ENCODE measurements at places on chromosomes 4 and X.
A peak's percentile ranks its signal among the peaks of the same experiment; 100 is the strongest.

DNA sequence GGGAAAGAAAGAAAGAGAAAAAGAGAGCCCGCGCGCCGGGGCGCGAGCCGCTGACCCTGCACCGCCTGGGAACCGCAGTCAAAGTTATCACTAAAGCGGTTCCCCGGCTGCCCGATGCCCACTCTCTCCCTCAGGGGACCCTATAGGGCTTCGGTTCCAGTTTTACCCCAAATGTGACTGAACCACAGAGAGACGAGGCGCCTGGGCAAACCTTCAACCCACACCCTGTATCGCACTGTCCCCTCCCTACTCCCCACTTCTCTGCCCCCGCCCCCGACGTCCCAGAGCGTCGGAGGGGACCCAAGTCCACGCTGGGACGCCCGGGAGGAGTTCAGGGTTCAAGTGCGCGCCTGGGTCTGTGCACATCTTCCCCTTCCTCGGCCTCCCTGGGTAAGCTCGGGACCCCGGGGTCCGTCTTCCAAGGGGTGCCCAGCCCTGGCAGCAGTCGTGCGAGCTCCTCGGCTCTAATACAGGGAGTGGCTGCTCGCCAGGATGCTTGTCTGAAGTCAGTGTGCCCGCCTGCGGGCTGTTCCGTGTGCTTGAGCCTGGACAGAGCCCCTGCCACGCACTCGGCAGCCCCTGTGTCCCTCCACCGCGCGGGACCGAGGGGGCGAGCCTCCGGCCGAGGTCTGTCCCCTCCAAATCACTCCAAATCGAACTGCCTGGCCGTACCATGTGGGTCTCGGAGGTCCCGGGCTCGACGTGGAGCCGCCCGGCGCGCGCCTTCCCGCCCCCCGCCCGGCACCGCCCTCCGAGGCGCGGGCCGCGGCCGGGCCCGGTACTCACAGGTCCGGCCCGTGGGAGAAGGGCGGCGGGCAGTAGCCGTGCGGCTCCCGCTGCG, 960 bp downstream of the TRPC3 start:
- DNase-seq = peak; percentile 23

- DNase-seq = no peak
Observed at GRCh38 chrX:119694601-119695534, 1.9 kb upstream of the SEPTIN6 start.

DNA sequence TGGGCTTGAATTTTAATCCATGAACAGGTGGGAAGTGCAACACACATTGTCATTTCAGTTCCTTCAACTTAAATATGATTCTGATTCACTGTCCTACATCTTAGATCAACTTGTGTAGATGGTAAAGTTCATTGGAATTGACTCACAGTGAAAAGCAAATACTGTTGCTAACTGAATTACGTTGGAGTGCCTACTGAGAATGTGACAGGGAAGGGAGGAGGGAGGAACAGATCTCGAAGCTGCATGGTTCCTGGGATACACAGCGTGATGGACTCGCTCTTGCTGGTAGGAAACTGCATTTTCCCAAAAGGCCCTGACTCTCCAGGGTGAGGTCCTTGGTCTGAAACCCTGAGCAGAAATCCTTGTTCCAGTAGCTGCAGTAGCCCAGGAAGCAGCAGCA, 284.2 kb downstream of the USP46 start:
- no peak for DNase-seq

GRCh38 chrX:153874085-153874365, 11.9 kb downstream of the L1CAM start:
- DNase-seq = no peak

DNA sequence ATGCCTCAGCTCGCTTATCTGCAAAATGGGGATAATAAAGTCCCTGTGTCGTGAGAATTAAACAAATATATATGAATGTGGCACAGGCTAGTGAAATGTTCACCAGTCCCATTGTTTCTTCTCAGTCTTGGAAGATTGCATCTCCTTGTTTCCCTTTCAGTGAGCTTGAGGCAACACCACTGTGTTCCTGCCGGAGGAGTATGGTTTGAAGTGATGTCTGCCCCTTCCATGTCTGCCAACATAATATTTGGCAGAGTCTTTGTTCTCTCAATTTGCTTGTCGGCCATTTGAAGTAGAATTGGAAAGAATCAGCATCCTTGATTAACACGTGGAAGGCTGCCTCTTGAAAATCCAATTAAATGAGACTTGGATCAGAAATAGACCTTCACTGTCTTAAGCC, 1088.5 kb upstream of the INTU start:
- no peak for DNase-seq

DNA sequence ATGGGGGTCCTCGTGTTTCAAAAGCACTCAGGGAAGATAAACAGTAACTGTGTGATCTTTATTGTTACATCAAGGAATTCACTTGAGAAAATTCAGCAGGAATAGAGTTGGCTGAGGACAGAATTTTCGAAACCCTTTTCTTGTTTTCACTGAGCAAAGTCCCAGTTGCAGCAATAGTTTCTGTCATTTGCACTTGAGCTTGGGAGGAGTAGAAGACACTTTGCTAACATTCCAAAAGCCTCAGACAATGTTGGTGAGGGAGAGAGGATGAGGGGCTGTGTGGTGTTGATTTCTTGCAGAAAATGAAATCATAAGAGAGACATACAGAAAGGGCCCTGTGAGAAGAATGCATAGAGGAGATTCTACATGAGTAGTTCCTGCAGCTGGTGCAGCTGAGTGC, 151.9 kb upstream of the DIPK2B start:
- no peak for DNase-seq

- no peak for DNase-seq
Observed at GRCh38 chr4:124276461-124276860, 436.1 kb downstream of the ANKRD50 start.

DNA sequence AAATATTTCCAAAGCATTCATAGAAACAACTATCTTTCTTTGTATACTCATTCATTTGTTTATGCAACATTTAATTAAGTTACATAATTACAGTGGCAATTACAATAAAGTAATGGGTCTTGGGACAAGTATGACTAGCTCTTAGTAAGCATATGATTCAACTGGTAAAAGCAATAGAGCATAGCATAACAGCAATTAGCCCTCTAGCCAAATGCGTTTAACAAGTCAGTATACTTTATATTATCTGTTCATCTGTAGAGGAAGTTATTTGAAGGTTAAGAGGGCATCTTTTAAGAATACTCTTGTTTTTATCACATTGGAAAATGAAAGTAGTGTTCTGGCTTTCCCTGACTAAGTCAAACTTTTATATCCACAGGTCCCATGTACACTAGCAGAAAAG, 198.1 kb upstream of the UGT8 start:
- no peak for DNase-seq

DNA sequence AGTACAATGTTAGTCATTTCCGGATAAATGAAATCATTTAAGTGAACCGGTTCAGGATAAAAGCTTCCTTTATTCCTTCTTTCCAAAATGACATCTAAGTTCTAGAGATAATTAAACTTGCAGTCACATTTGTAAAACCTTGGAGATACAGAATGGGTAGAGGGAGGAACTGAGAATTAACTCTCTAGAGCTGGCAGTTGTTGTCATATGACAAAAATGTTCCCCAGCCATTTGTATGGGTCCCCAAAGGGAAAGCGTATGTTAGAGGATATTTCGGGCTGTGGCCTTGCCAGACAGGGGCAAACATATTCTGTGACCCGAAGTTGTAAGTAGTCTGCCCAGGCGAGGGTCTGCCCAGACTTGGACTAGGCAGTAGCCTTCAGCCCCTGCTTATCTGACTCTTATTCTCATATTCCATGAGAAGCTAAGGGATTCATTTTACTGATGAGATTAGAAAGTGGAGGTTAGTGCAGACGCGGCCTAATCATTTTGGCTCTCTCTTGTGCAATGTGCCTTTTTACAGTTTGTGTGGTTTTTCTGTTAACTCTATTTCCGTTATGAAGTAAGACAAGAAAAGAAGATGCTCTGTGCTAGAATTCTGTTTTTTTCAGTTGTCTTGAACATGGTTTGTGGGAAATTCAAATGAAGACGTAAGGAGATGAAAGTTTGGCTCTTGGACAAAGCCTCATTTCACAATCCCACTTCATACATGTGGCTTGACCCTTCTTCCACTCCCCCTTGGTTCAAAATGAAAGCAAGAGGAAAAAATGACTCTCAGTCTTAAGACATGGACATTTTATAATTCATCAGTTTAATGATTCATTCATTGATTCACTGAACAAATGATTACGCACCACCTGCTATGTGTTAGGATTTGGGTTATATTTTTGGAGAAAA, 2394.2 kb upstream of the AGA start:
- no peak for DNase-seq

DNA sequence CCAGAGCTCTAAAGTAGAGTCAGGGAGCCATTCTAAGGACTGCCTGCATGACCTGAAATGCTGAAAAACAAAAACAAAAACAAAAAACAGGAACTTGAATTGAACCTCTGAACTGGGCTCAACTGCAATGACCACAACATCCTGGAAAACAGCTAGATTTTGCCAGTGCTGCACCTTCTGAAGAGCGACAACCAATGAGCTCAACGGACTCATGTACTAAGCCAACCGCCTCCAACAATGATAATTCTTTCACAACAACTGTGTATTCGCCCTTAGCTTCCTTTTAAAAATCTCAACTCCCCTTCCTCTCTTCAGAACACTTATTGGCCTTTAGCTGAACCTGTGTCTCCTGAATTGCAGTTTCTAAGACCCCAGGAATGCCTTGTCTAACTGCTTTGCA, 69.8 kb downstream of the HAUS3 start:
- no peak for DNase-seq

- DNase-seq = no peak
Observed at GRCh38 chrX:124018023-124018422, 56.5 kb downstream of the STAG2 start.

GRCh38 chr4:147843162-147843561, 111.3 kb downstream of the ARHGAP10 start:
- no peak for DNase-seq

DNA sequence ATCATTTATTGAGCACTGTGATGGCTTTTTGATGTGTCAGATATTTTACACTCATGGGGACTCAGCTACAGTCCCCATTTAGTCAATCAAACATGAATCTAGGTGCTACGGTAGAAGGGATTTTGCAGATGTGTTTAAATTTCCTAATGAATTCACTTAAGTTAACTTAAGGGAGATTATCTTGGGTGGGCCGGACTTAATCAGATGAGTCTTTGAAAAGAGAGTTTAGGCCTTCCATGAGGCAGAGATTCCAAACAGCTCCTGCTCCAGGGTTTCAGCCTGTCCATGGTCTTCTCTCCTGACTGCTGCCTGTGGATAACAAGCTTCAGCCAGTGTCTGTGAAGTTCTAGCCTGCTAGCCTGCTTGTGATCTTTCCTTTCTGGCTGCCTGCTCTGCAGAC, 202.4 kb downstream of the IDS start:
- no peak for DNase-seq

- no peak for DNase-seq
Observed at GRCh38 chr4:8163026-8163425, 4.4 kb upstream of the ABLIM2 start.

GRCh38 chr4:25290490-25291067, 22.0 kb upstream of the ZCCHC4 start:
- no peak for DNase-seq

DNA sequence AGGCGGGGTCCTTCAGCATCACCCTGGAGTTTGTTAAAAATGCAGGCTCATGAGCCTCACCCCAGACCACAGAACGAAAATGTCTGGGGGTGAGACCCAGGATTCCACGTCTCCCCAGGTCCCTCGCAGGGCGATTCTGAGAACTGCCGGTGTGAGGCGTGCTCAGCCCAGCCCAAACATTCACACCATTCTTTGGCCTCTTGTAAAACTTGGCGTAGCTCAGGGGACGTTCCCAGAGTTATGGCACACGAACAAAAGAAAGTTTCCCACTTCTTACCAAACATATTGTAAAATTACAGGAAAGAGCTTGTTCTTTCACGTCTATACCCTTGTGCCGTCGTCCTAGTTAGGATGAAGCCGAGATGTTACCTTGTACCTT, 12.9 kb downstream of the CD99 start:
- no peak for DNase-seq

DNA sequence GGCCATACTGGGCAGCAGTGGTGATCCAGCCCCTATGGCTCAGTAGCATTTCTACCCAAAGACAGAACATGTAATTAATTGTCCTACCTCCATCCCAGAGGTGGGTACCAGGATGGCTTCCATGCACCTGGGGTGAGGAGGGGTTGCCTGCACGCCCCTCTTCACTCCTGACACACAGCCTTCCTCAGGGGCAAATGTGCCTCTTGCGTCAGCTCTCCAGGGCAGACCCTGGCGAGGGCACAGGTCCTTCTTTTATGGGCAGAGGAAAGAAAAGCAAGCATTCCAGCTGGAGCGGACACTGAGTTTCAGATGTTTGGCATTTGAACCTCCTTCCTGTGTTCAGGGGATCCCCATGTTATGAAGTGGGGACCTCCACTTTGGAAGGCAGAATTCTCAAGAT, 95.6 kb downstream of the PHKA2 start:
- no peak for DNase-seq

GRCh38 chr4:127327491-127327890, 305.3 kb upstream of the INTU start:
- no peak for DNase-seq

- no peak for DNase-seq
Observed at GRCh38 chr4:100497791-100498190, 20.0 kb downstream of the EMCN start.

- DNase-seq = no peak
Observed at GRCh38 chrX:123975180-123975579, 13.7 kb downstream of the STAG2 start.

GRCh38 chr4:42632653-42633382, 24.1 kb downstream of the ATP8A1 start:
- DNase-seq = no peak

DNA sequence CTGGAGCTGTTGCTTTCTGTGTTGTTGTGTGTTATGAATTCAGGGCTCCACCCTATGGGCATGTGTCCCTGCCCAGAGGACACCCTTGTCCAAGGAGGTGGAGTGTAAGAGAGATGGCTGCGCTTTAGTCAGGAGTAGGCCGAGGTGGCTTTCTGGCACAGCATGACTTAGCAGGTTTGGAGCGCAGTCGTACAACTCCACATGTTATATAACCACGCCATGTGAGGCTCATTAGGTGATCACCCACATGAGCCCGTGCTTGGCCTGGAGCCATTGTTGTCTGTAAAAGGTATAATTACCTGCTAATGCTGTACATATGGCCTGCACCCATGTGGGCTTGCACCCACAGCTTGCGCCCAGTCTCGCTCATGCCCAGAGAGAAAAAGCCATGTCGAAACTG, 15.8 kb upstream of the ANAPC4 start:
- DNase-seq = no peak

DNA sequence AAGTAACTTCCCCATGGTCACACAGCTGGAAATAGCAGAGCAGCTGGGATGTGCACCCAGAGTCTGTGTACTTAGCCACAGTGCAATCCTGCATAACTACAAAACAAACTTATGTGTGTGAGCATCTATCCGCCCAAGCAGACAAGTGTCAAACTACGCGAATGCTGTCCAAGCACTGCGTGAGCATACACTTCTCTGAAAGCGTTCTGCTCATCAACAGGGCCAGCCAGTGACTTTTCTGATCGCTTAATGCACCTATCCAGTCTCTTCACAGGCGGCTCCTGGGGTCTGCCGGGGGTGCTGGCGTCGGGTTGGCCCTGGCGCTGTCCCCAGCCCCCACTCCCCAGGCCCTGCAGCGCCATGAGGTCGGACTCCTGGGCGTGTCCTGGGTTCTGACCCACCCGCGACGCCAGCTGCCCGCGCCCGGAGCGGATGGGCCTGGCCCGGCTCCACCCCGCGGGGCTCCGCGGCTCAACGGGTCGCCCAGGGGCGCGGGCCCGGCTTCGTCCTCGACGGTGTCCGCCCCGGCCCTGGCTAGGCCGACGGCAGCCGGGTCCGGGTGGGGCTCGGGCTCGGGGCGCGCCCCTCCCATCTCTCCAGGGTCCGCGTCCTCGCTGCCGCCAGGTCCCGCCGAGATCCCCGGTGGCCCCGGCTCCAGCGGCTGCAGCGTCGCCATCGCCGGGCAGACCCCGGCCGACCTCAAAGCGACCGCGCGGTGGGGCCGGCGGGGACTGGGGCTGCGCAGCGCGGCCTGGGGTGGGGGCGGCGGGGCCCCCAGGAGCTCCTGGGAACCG, 1.3 kb upstream of the ZNF141 start:
- no peak for DNase-seq
